Activated T-cell treated with anti-CD3 and anti-CD28 coated beads for 4 hours (primary cell): ENCODE measurements at places on chromosomes 1 and 21.

- DNase-seq, result no peak
Measured at GRCh38 chr1:62090016-62090415, 104.6 kb upstream of the L1TD1 start.

GRCh38 chr1:106978477-106979322 lies 77.8 kb upstream of the PRMT6 start:
- no peak for DNase-seq

DNA sequence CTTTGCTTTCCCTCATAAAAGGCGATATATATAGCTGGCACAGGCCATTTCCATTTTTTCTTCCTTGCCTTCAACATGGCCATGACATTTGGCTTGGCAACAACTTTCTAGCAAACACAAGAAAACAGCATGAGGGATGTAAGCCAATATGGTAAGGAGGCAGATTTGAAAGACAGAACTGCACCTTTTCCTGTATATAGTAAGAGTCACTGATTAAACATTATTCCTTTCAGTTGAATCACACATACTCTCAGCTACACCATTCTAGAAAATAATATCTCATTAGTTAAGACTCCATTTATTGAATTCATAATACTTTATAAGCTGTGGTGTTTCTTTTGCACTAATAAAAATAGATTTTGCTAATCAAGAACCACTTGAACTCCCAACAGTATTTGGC lies 9.5 kb downstream of the SIKE1 start:
- no peak for DNase-seq

- no peak for DNase-seq
Measured at GRCh38 chr1:222815440-222815765, 564 bp downstream of the DISP1 start.

DNA sequence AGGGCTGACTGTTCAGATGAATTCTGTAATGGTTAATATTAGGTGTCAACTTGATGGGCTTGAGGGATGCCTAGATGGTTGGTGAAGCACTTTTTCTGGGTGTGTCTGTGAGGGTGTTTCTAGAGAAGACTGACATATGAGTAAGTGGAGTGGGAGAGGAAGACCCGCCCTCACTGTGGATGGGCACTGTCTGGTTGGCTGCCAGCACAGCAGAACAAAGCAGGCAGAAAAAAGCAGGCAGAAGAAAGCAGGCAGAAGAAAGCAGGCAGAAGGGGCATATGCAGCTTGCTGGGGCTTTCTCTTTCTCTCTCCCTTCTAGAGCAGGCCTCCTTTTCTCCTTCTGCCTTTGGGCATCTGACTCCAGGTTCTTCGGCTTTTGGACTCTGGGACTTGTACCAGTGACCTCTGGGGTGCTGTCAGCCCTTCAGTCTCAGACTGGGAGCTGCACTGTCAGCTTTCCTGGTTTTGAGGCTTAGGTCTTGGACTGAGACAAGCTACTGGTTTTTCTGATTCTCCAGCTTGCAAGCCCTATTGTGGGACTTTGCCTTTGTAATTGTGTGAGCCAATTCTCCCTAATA lies 42.9 kb upstream of the CD2 start:
- peak; percentile 8 for DNase-seq

- no peak for DNase-seq
Measured at GRCh38 chr1:71565262-71565661, 484.4 kb upstream of the ZRANB2 start.

- no peak for DNase-seq
Measured at GRCh38 chr1:234925440-234926263, 203.0 kb downstream of the TOMM20 start.

DNA sequence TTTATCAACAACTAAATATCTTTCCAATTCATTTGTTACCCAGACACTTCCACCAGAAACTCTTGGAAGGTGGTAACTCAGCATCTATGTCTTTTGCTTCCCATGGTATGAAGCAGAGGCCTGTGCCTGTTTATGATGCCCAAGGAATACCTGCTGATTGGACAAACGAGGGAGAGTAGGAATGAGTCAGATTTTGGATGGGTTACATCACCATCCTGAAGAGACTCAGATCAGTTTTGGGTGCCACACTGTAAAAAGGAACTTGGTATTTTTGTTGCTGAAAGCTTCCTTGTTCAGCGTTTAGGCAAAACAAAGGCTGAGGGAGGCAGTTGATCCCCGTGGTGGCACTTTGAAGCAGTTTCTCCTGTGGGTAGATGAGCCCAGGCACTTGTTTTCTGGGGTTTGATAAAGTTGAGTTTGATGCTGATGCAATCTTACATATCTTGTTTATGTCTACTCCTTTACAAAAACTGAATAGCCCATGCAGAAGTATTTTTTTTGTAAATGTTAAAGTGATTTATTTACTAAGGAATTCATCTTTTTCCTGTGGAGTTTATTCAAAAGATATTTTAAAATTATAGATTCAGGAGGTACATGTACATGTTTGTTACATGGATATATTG lies 26.7 kb upstream of the CYP4X1 start:
- no peak for DNase-seq

DNA sequence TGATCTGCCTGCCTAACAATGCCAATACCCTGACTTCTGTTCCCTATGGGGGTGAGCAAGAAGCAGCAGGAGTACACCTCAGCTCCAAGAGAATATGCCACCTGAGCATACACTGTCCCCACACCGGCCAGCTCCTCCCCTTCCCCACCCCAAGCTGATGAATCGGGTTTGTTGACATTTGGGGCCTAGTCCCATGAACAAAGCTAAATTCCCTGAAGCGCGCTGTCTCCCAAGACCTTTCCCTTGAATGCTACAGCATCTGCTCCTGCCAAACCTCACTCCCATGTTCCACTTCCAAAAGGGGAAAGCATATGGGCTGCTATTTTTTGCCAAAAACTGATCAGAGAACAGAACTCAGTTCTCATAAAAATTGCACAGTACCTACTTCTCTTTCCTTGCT lies 220.4 kb upstream of the CAMK1G start:
- no peak for DNase-seq

- DNase-seq, result no peak
Measured at GRCh38 chr1:230087028-230087716, 20.1 kb downstream of the GALNT2 start.

DNA sequence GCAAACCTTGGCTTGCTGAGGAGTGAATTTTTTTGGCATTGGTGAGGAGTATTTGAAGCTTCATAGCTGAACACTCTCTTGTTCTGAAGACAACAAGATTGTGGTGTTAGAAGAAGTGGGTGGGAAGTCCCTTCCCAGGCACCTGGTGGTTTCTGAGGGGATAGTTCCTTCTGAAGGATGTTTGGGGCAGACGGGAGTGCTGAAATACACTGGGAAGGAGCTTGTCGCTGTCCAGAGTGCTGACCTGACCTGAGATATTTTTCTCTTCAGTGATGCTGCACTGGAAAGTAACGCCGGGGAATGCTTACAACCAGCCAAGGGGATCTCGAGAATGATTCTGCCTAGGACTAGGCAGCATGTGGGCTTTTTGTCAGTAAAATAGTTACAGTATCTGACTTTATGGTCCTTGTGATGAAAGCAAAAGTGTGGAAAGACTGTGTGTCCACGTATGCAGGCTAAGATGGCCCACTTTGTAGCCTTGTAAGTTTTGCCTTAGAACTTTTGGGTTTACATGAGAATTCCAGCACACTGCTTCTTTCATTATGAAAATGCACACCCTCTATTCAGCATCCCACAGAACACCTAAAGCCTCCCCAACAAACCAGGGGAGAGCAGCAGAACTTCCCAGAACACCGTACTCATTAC lies 33.1 kb upstream of the NFASC start:
- no peak for DNase-seq

- no peak for DNase-seq
Measured at GRCh38 chr1:118097622-118098348, 87.2 kb downstream of the SPAG17 start.

DNA sequence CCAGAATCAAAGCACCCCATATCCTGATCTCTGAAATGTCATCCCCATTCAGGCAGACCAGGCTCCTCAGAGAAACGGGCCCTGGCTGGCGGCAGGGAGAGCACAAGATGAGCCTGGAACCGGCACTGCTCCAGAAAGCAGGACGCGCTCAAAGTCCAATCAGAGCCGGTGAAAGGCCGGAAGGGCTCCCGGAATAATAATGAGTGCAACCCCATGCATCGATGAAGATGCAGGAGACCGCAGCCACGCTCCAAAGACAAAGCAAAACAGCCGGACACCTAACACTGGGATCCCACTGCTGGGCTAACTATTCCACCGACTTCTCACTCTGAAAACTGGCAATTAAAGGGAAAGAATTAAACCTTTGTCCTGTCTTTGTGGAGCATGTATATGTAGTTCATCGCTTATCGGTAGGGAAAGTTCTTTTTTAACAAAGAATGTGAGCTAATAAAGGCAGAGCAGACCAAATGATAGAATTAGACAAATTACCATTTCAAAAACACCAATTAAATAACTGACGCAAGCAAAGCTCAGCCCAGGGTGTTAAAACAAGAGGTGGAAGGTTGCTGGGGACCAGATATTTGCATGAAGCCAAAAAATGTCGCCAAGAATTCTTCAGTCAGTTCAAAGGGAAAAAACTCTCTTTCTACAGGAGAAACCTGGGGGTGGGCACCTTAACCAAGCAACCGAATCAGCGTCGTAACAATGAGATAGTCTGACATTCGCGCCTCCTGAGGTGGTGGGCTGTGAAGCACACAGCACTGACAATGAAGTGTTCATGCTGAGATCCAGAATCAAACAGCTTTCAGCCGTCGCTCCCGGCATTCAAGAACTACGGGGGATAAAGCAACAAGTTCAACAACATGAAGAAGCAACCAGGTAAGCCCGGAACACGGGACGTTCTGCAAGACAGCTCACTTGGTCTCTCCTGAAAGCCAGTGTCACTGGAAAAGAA lies 95.2 kb downstream of the NPHP4 start:
- DNase-seq, result no peak

- DNase-seq, result no peak
Measured at GRCh38 chr1:77347646-77348045, 65.8 kb downstream of the AK5 start.

DNA sequence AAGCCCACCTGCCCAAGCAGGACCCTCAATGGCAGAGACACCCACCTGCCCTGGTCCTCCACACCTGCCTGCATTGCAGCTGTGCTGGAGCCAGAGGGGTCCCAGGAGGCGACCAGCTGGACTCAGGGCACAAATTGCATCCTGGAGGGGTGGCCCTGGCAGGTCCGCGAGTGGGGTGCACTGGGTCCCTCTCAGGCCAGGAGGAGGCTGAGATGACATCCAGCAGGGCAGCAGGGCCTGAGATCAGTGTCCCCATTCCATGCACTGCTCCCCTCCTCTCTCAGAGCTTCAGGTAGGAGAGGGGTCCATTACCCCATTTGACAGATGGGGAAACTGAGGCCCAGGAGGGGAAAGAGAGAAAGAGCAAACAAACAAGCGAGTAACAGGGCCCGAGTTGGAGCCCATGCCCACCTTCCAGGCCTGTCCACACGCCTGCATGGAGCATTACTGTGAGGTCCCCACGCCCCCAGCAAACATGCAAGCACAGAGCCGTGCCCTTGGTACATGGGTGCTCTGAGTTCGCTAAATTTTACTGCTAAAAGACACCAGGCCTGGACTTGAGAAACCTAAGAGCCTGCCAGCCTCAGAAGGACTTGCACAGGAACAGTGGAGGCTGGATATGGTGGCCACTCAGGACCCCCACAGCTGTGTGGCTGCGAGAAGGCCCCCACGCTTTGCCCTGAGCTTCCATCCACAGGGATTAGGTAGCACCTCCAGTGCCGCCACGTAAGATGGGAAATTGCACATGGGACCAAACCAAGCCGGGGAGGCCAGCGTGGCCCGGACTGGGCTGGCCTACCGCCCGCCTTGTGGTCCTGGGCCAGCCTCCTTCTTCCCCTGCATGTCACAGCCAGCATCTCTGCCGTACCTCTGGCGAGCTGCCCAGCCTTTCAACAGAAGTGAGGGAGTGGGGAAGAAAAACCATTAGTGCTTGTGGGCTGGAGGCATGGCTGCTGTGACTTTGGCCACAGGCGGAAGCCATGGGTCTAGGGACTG lies 7.4 kb downstream of the WNT3A start:
- no peak for DNase-seq

GRCh38 chr1:178237121-178237520 lies 143.2 kb downstream of the RASAL2 start:
- no peak for DNase-seq

GRCh38 chr21:14308234-14308633 lies 74.7 kb downstream of the HSPA13 start:
- no peak for DNase-seq

DNA sequence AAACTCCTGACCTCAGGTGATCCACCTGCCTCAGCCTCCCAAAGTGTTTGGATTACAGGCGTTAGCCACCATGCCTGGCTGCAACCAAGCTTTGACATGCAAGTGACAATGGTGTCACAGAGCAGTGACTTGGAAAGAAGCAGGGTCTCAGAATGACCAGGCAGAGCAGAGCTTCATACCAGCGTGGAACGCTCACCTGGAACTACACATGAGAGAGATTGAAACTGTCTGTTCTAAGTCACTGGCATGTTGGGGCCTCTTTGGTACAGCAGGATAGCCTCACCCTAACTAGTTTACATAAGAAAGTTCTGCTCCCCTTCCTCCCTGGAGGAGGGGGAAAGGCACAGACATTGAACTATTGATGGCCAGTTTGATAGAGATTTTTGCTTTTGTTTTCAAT lies 47.5 kb upstream of the ITPKB start:
- DNase-seq, result no peak

DNA sequence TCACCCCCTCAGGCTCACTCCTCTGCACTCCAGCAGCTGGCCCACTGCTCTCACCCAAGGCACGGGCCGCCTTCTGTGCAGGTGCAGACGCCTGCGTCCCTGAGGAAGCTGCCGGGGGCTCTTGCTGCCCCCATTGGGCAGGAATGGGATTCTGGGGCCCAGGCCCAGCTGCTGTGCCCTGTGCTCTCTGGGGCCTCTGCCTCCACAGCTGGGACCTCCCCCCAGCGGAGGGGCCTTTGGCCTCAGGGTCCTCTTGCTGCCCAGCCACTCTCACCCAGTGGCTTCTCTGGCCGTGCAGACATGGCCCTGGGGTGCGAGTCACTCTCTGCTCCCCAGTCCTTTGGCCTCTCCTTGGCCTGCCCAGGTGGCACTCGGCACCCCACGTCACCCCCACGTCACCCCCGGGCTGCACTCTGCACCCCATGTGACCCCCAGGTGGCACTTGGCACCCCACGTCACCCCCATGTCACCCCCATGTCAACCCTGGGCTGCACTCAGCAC lies 19.1 kb upstream of the LRRC3 start:
- DNase-seq, result no peak

GRCh38 chr21:45945868-45946210 lies 35.7 kb upstream of the COL6A1 start:
- DNase-seq, result no peak

DNA sequence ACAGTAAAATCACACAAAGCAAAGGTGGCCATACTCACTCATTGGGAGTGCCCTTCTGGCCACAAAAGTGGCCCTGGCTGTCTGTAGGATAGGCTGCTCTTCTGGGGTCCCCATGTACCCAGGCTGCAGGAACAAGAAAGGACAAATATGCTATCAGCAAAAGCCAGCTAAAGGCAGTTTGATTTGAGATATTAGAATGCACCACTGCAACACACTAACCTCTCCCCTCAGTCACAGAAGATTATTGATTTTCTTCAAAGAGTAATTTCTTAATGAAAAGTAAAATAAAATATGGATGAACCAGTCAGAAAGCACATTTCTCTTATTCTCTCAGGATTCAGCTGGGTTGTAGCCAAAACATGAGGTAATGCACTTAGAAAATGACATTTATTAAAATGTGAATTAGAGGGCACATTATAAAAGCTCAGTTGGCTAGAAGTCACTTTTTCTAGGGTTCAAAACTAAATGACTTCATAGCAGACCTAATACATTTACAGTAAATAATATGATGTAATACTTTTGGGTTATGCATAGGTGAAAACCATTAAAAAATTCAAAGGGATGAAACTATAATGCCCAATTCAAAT lies 140.8 kb downstream of the LHX8 start:
- no peak for DNase-seq

- DNase-seq, result no peak
Measured at GRCh38 chr1:229984992-229985612, 81.9 kb upstream of the GALNT2 start.
